ENCODE measurements at places on chromosomes 7 and 10. TPM values are rescaled to one million over a fixed set of nuclear protein-coding genes. Genes with fewer than 3 reads are reported as not detected.

DNA sequence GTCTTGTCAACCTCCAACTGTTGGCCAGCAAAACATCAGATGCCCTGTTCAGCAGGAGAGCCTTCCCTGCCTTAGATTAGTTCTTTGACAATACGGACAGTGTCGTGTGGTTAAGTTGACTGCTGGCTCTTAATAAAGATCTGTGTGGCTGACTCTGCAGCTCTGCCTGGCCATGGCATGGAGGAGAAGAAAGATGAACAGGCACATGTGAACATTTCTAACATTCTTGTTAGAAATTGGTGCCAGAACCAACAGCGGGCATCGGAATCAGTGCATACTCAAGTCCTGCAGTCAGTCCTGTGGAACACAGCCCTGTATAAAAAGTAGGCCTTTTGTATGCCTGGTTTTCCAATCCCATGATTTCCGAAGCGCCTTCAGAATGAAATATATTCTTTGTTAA lies 455.6 kb downstream of the POM121L12 start:
- no peak for DNase-seq

GRCh38 chr7:114936471-114936870 lies 14.6 kb downstream of the MDFIC start:
- DNase-seq = no peak

DNA sequence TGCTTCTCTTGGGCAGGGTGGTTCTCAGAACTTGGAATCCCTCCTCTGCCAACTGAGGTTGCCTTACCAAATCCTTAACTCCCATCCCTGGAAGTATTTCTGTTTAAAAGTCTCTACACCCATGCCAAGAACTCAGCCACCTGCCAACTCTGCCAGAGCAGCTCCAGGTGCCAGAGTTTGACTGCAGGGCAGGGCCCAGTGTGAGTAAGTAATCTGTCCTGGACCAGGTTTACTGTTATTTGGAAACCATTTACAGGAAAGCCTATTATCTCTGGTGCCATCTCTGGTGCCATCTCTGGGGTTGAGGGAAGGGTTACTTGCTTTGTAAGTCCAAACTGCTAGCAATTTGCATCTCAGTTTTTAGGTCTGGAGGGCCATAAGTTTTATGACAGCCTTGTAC lies 2.5 kb downstream of the TSPAN15 start:
- DNase-seq = no peak

DNA sequence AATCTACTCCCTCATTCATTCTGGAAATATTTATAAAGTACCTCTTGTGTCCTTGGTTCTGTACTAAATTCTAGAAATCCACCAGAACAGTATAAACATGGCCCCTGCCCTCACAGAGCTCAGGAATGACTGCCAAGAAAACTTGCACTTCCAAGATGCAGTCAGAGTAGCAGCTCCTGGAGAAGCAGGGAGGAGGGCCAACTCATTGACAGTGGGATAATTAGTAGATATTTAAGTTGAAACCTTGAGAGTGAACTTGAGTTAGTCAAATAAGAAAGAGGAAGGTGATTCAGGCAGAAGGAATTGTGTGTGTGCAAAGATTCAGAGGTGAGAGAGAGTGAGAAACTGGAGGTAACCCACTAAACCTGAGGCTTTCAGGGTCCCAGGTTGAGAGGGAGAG lies 182.2 kb upstream of the INHBA start:
- DNase-seq = no peak

- no peak for DNase-seq
Measured at GRCh38 chr7:157502701-157503111, 165.9 kb downstream of the DNAJB6 start.

- DNase-seq = no peak
Measured at GRCh38 chr7:5692845-5693278, 88.6 kb downstream of the RNF216 start.

DNA sequence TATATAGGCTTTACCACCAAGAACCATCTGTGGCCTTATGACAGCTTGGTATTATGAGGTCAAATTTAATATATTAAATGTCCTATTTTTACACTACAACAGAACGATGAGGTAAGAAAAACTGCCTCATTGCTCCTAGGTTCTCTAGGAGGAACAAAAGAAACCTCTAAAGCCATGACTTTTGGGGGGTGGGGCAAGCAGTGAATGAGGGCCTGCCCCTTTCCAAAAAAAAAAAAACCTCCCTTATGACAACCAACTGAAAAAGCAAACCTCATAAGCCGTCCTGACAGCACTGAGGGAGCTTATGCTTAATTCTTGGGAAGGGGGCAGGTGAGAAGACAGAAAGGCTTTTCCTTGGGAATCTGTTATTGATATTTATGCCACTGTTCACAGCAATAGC lies 116.6 kb downstream of the KMT2E start:
- no peak for DNase-seq

DNA sequence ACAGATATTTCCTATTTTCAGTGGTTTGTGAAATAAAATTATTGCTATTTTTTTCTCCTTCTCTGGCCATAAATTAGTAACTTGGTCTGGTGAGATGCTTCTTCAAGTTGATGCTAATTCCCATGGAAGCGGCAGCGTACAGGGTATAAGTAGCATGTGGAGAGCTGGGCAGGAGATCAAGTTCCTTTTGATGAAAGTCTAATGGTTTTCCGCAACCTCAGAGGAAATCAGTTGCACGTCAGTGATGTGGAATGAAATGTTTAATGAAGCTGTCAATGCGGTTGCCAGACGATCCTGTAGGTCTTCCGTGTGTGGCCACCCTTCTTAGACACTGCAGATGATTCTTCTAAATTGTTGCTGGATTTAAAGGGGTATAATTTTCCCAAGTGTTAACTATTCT lies 236.4 kb upstream of the GRM3 start:
- no peak for DNase-seq

DNA sequence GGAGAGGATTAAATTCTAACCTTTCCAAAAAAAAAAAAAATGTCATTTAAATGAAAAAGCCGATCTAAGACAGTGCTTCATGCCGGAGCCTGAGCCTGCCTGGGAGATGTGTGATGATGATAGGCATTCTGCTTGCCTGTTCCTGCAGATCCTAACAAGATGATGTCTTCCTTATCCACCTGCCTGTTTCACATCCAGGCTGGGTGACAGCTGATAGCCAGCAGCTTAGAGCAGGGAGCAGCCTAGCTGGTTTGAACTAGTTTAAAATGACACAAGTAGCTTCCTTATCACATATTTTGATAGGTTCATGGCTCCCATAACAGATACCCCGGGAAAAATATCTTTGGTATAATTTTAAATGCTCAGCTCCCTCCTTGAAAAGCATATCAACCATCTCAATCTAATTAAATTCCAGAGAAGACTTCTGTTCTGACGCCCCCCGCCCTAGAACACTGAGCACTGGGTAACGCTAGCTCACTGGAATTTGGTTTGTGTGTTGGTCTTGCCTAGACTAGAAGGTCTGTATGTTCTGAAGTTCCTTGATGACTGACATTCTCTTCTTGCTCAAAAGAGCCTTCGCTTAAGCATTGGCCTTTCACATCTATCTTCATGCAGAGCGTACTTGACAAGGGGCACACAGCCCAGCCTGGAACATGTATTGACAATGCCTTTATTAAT lies 96.9 kb upstream of the FGFR2 start:
- no peak for DNase-seq

- DNase-seq = no peak
Measured at GRCh38 chr10:46264737-46265368, 21.9 kb upstream of the ANTXRL start.

DNA sequence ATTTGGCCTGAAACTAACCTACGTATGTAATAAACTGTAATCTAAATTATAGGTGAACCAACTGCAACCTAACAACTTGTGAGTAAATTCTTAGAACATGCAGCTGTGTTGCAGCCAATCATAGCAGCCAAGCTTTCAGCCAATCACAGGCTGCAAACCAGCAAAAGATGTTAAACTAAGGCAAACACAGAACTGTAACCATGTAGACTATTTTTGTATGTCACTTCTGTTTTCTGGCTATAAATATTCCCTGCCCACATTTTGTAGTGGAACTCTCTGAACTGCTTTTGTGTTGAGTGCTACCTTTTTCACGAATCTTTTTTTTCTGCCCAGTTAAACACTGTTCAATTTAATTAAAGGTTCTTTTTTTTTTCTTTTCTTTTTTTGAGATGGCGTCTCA lies 28.2 kb upstream of the ZPBP start:
- DNase-seq = no peak

- peak; percentile 81 for DNase-seq
Measured at GRCh38 chr7:94698275-94698674, 42.3 kb upstream of the SGCE start.

DNA sequence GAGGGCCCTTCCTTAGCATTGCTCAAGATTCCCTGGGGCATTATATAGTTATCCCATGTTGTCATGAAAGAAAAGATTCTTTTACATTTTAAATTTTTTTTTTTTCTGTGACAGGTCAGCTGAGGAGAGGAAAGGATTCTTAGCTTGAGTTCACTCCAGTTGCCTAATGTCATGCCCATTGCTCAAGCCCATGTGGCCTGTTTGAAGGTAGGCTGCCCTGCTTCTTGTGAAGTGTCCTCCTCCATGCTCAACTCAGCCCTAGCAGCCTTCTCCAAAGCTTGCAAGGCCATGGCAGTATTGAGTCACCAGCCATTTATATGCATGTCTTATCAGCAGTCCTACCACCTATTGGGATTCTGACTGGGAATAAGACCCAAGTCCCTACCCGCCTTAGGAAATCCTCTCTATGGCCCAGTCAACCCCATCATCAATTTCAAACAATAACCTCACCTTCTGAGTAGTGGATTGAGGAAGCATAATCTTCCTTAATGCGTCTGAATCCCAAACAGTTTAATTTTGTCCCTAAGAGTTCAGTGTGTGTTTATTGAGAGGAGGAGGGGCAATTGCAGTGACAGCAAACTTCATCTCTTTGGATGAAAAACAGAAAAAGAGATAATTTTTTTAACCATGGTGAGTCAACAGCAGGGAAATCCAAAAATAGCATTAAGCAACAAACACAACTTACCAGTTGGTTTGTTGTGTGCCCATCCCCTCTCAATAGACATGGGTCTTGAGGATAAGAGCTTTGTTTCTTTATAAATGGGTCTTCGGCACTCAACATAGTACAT lies 38.6 kb upstream of the WASL start:
- DNase-seq = no peak

DNA sequence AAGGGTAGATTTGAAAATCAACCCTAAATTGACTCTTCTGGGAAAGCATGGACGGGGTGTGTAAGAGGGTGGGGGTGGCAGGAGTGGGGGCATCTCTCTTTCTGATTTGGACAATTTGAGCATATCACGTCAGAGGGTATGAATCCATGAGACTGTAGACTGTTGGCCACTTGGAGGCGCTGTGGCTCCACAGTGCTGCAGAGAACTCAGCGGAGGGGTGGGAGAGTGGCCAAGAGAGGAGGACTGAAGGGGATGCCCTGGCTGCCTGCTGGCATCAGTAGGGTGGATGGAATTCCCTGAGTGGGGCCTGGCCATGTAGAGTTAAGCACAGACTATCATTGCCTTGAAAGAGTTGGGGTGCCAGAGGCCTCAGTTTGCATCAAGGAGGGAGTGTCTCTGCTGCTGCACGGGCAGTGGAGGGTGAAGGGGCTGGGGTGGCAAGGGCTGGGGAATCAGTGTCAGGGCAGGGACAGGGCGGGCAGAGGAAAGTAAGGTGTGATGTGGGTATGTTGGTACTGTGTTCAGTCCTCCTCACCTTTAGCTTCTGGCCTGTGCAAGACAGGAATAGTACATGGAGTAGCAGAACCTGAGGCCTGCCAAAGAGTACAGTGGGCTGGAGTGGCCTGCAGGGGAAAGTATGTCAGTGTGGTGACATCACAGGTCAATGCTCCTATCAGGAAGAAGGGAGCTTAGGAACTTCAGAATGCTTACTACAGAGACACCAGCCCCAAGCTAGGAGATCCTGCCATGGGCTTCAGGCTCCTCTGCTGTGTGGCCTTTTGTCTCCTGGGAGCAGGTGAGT lies 133.5 kb upstream of the PRSS58 start:
- no peak for DNase-seq

GRCh38 chr7:114663502-114663901 lies 248.9 kb downstream of the FOXP2 start:
- DNase-seq = peak; percentile 3

GRCh38 chr10:80614576-80615416 lies 77.1 kb downstream of the SH2D4B start:
- no peak for DNase-seq

Gene OR13A1
- not detected for total RNA-seq

Gene ZCWPW1
- total RNA-seq = 2.5 TPM

Gene KAZALD1
- 18.0 TPM for total RNA-seq

Gene CPEB3
- 0.88 TPM for total RNA-seq

Gene EN2
- total RNA-seq = not detected

Gene ITIH2
- 1,197 TPM for total RNA-seq

Gene GPR85
- total RNA-seq = not detected
